ENCODE measurements at places on chromosomes 2 and 18.

- no peak for DNase-seq
These were observed 15.6 kb downstream of the IL18RAP start for GRCh38 chr2:102438578-102438977.

DNA sequence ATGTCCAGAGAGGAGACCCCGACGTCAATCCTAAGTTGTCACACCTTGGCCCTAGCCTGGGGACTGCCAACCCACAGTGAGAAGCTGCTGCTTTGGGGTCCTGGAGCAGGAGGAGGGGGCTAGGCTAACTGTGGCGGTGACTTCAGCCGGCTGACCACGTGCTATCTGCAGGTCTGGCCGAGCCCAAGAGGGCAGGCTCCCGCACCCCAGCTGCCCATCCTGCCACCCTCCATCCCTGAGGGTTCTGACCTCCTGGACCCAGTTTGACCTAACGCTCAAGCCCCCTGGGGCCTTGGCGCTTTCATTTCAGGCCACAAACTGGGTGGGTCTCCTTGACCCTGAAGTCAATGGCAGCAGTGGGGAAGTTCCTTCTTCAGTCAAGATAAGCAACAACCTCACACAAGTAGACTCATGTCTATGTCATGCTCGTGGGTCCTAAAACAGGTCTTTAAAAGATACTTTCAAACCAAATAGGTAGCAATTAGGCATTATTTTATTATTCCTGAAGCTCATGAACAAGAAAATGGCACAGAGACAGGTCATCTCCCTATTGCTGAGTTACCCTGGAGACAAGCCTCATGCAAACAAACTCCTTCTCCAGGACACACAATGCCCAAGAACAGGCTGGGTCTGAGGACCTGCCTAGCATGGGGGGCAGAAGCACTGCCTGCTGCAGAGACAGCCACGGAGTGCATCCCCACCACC, 2.3 kb downstream of the HES6 start:
- no peak for DNase-seq

- no peak for DNase-seq
These were observed 42.7 kb upstream of the EVA1A start for GRCh38 chr2:75603477-75603876.

GRCh38 chr2:25808006-25808383, 70.3 kb downstream of the ASXL2 start:
- no peak for DNase-seq

DNA sequence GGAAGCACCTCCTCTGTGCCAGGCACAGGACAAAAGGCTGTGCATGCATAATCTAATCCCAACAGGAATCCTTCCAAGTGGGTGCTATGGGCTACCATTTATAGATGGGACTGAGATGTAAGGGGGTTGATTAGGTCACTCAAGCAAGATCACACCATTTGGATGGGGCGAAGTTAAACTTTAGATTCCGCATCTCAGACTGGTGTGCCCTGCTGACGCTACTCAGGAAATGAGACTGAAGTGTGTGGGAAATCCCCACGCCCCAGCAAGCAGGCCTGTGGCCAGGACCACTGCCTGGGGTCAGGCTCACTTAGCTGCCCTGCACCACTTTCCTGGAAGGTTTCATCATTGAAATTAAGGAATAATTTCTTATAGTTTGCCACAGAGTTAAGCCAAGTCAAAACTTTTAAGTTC, 70.5 kb upstream of the PPP1CB start:
- DNase-seq, result no peak

DNA sequence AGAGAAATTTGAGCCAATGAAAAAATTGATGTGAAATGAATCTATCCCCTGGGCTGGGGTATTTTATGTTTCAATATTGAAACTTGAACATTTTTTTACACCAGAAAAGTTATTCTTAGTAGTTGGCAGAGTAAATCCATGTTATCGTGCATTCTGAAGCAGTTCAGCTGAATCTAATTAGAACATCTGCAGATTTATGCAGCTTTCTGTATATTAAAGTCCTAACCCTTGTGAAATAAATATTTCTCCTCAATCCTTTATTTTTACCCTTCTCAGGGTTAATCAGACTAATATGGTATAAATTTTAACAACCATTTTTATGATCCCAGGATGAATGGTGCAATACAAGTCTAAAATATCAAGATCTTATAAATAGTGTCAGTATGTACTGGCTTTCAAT, 69.5 kb downstream of the CDH20 start:
- DNase-seq, result no peak

DNA sequence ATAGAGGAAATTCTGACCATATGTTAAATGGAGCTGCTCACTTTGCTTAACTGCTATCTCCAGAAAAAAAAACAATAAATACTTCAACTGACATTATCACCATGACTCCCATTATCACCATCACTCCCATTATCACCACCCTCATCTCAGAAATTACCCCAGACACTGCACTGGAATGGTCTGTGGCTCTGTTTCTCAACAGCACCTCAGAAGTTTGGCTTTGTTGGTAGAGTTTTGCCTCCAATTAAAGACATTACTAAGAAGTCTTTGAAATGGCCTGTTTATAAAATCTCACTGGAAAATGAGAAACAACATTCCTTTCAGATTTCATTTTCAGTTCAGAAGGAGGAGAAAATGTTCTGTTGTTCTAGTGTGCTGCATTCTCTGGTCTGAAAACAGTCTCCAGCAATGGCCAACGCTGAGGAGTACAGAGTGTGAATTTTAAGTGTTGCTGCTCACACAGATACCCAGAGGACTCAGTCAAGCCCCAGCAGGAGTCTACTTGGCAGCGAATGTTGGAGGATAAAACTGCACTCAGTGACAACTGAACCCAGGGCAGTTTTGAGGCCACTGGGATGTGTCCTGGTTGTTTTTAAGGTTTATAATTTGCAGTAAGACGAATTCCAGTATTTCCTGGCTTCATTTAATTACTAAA, 364.5 kb upstream of the CDH2 start:
- DNase-seq, result no peak

DNA sequence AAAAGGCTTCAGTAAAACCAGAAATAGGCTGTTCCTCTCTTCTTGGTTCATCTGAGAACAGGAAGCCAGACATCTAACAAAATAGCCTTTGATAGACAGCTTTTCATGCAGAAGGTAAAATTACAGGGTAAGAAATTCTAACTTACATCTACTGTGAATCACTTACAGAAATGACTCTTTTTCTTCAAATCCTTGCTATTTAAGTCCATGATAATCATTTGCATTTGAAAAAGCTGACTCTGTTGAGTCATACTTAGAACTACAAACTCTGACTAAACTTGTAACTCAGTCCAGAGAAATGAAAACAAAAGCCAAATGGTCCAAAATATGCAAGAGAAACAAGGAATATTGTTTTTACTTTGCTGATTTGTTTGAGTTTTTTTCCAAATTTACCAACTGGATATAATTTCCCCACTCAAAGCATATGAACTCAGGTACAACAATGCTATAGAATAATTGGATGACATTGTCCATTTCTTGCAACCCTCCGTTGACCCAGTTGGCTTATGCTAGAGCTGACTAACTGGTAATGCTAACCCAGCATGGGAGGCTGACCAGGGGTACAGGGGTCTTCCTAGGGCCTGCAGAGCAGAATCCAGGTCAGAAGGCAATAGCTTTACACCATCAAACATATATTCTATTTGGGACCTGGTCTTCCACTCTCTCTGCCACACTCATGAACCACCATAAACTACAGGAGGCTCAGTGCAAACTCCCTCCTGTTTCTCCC, 18.8 kb upstream of the MREG start:
- no peak for DNase-seq

GRCh38 chr18:5058768-5059695, 138.0 kb downstream of the AKAIN1 start:
- no peak for DNase-seq

- DNase-seq, result no peak
These were observed 84.6 kb upstream of the CAB39 start for GRCh38 chr2:230627806-230628724.

GRCh38 chr2:135874777-135875365, 1.4 kb downstream of the MCM6 start:
- no peak for DNase-seq
